ENCODE measurements at places on chromosomes 6 and 20.

GRCh38 chr6:21132856-21133838 lies 460.4 kb upstream of the SOX4 start:
- DNase-seq: no peak

DNA sequence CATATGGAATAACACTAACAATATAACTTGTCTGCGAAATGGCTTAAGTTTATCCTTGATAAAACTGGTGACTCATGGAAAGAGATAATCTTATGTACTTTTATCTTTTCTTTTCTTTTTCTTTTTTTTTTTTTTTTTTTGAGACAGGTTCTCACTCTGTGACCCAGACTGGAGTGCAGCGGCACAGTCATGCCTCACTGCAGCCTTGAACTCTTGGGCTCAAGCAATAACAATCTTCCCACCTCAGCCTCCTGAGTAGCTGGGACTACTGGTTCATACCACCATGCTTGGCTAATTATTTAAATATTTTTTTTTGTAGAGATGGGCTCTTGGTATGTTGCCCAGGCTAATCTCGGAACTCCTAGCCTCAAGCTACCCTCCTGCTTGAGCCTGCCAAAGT lies 68.1 kb upstream of the SCGN start:
- no peak for DNase-seq

DNA sequence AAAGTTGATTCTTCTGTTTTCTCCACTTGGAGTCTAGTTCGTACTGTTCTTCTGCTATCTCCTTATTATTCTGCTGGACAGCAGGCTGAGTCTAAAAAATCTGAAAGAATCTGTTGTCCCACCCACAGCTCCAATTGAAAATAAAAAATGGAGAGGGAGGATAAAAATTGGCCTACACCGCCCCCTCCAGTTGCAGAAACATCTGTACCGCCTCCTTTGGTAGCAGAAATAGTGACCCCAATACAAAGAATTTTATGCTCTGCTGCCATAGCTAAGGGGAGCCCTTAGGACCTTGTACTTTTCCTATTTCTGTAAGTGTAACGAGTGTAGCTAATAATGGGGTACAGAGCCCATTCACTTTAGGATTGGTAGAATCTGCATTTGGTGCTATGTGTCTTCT lies 4.9 kb upstream of the FKBP1A start:
- no peak for DNase-seq

DNA sequence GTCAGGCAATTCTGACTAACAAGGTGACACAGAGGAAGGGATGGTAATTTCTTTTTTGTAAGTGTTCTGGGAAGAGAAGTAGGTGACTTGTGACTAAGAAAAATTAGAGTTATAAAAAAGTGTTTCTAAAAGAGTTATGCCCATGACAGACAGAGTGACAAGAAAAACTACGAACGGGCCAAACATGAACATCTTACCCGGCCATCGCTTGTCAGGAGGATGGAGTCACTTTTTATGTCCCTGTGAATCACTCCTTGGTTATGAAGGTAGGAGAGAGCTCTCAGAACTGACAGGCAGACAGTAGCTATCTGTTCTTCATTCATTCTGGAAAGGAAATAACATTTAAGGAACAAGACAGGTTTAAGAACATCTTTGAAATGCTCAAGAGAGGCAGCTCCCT lies 43.0 kb downstream of the LAMP5 start:
- no peak for DNase-seq

GRCh38 chr6:90256698-90257485 lies 39.8 kb downstream of the BACH2 start:
- no peak for DNase-seq

- no peak for DNase-seq
Measured at GRCh38 chr6:49269190-49269589, 193.9 kb downstream of the MMUT start.

DNA sequence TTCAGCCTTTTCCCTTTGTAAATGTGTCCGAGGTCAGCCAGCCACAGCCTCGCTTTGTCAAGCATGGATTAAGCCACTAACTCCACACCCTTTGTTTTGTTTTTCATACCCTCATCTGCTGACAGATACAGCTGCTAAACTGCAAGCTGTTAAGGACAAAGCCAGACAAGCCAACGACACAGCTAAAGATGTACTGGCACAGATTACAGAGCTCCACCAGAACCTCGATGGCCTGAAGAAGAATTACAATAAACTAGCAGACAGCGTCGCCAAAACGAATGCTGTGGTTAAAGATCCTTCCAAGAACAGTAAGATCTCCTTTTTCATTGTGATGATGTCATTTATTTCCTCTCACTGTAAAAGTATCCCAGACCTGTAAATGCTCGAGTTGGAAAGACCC lies 269.3 kb downstream of the ARHGAP18 start:
- DNase-seq: no peak

Measured in activated T-cell treated with anti-CD3 and anti-CD28 coated beads for 24 hours (primary cell).